Islet precursor cell (in vitro differentiated cells): ENCODE measurements at places on chromosomes 5 and 9.

DNA sequence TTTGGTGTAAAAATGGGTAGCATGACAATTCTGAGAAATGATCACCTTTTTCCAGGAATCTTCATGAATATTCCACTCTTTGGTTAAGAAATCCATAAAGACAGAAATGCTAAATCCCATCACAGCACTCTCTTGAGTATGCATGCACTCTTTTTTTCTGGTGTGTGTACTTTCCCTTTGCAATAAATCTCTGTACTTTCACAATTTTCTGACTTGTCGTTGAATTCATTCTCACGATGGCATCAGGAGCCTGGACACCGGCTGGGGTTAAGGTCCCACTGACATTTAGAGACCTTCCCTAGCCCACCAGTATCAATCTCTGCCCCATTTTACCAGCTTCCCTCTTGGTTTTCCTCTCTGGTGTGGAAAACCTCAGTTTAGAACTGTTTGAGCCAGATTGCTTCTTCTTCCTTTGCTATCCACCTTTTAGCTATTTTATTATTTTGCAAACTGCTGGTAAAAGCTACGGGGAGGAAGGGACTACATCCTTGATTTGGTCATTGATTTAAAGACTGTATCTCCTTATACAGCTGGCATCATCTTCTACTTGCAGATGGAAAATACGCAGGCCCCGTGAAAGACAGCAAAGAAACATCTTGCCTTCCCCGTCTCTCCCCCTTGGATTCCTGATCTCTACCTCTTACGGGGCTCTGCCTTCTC lies 59.9 kb upstream of the ZFR start:
- DNase-seq, result no peak

DNA sequence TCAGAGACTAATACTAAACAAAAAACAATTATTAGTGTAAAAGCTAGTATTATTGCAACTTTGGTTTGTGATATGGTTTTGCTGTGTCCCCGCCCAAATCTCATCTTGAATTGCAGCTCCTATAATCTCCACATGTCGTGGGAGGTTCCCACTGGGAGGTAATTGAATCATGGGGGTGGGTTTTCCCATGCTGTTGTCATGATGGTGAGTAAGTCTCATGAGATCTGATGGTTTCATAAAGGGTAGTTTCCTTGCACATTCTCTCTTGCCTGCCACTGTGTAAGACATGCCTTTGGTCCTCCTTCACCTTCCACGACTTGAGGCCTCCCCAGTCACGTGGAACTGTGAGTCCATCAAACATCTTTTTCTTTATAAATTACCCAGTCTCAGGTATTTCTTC lies 325.9 kb upstream of the DAB2 start:
- DNase-seq, result no peak

- DNase-seq, result no peak
Observed at GRCh38 chr5:50963971-50964745, 297.7 kb downstream of the PARP8 start.

- no peak for DNase-seq
Observed at GRCh38 chr5:158754018-158754514, 345.6 kb downstream of the EBF1 start.

DNA sequence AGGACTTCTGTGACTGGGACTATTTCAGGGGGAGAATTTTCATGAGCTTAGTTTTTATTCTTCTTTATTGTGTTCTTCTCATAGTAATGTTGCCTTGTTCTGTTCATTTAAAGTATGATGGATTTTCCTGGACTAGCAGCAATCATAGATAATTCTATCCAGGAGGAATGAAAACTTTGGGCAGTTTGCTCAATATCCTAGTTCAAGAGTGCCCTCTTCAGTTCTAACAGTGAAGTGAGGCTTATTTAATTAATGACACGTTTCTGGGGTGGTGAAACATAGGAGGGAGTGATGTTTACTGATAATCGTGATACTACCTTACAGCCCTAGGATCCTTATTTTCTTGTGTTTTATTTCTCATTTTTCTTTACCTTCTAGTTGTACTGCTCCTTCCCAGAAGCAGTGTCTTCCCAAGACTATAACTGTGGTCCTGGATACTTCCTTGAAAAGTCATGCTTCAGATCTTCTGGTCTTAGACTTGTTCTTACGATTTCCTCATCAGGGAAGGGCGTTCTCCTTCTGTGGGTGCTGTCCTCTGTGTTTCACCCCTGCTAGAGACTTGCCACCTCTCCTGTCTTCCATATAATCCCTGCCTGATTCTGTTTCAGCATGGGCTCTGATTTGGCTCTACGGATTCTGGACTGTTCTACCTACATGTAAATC lies 57.4 kb downstream of the CFAP95 start:
- no peak for DNase-seq

DNA sequence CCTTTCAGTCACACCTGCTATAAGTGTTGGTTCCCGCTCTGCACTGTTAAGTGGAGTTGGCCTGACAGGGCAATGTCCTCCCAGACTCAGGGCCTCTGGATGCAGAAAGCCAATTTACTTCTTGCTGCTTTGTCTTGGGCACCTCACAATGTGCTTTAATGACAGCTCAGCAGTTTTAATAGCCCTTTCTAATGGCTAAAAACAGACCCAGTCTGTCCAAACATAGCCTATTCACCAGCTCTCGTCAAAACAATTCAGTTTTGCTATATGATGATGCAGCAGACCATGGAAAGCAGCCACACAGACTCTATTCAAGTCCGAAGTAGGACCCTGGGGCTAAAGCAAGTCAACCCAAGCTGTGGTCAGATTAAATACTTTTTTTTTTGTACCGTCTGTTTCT lies 529.1 kb upstream of the SEMA6A start:
- DNase-seq, result peak; percentile 90

GRCh38 chr5:129804705-129805104 lies 56.8 kb downstream of the MINAR2 start:
- no peak for DNase-seq

- DNase-seq, result peak; percentile 77
Observed at GRCh38 chr9:89549031-89549644, 51.2 kb upstream of the SEMA4D start.

- no peak for DNase-seq
Observed at GRCh38 chr5:132641841-132642240, 16.1 kb upstream of the IL13 start.

DNA sequence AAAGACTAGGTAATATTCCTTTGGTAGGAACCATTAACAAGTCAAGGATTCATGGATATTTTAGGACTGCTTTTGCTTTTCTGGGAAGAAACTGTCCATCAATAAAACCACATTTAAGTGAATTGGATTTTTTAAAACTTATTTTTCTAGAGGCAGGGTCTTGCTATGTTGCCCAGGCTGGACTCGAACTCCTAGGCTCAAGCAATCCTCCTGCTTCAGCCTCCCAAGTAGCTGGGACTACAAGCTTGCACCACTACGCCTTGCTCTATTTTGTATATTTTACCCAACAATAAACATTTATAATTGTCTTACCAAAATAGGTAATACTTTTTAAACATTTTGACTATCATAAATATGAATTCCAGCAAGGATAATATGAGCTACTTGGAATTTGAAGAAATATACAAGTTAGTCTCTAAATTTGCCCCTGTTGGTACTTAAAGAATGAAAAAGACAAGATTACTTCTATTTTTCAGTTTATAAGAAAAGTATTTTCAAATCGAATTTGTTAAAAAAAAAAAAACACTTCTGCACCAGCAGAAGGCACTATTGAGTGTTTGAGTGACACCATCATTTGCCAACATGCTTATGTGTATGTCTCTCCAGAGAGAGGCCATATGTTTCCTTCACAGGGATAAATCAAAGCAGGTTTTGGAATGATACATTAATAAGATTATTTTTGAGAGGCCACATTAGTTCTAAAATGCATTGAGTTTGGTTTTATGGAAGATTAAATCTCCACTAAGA lies 60.0 kb upstream of the CARTPT start:
- no peak for DNase-seq

DNA sequence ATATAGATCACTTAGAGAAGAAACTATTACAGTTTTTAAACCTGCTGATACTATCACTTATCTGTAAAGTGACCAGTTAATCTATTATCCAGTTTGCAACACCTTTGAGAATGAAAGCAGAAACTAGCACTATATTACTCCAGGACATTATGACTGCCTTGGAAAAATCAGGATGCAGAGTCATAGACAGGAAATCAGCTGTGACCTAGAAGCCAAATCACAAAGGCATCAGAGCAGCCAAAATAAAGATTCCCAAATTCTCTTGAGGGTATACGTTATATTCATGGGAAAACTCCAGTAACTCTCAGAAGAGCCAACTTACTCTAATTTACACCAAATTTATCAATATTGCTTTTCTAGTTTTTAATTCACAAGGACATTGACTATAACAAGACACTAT lies 49.9 kb downstream of the CDO1 start:
- no peak for DNase-seq

DNA sequence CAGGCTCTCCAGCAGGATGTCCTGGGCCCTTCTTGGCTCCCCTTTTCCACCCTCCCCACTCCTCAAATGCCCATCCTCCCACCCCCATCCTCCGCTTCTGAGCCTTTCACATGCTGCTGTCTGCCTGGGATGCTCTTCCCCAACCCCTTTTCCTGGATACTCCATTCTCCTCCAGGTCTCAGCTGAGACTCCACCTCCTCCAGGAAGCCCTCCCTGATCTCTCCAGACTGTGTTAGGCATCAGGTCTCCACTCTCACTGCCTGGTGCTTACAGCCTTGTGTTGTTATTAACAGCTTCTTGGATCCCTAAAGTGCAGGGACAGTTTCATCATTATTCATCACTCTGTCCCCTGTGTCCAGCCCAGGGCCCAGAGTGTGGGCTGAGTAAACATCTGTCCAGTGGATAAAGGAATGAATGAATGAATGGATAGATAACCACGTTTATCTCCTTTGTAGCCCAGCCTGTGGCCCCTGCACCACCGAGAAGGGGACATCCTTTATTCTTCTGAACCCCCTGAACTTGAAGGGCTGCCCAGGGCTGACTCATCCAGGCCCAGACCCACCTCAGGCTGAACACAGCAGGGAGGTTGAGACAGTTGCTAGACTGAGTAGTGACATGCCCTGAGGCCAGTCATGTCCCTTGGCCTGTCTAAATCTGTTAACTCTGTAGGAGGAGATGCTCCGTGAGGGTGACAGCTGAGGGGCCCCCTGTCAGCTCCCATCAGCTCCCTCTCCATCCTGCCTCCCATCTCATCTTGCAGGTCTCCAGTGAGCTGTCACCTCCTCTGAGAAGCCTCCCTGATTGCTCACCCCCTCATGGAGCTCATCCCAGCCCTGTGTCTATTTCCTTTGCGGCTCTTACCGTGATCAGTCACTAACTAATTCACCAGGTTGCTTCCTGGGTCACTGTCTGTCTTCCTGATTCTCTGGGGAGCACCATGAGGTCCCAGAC lies 14.6 kb upstream of the LAMC3 start:
- peak; percentile 62 for DNase-seq
